ENCODE measurements at places on chromosomes 5 and 9. TPM values are rescaled to one million over a fixed set of nuclear protein-coding genes. Genes with fewer than 3 reads are reported as not detected.
A peak's percentile ranks its signal among the peaks of the same experiment; 100 is the strongest.

The SLC6A7 gene
- not detected for total RNA-seq

The OLFM1 gene
- 10.8 TPM for total RNA-seq

The ZNF169 gene
- total RNA-seq: 8.4 TPM

The RXFP3 gene
- total RNA-seq: not detected

The GDF9 gene
- total RNA-seq: not detected

The GPR151 gene
- total RNA-seq: not detected

The GABRP gene
- total RNA-seq: 1.2 TPM

DNA sequence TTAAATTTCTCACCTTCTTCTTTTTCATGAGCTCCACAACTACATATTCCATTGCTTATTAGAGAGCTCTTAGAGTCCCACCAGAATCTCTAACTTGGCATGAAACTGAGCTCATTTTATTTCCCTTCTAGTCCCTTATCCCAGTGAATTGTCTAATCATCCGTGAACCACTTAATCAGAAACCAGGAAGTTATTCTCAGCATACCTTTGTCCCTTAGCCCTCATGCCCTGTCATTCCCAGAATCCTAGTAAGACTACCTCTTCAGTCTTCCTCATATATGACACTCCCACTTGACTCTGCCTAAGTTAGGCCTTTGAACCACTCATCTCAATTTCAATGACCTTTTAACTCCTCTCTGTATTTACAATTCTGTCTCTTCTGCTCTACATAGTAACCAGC, 93.0 kb upstream of the PAPPA start:
- H3K27ac ChIP-seq: no peak overlapping the region
- no peaks in the 10 kb centered on the region for H3K4me1 ChIP-seq
- no peaks in the 10 kb centered on the region for H3K27me3 ChIP-seq
- H3K36me3 ChIP-seq: no peaks in the 10 kb centered on the region

GRCh38 chr5:1190837-1191239, 10.6 kb upstream of the SLC6A19 start:
- no peak overlapping the region for H3K4me3 ChIP-seq
- DNase-seq: no peak
- H3K27ac ChIP-seq: no peak overlapping the region
- H3K36me3 ChIP-seq: no peaks in the 10 kb centered on the region
- no peaks in the 10 kb centered on the region for H3K4me1 ChIP-seq
- no peaks in the 10 kb centered on the region for H3K27me3 ChIP-seq

DNA sequence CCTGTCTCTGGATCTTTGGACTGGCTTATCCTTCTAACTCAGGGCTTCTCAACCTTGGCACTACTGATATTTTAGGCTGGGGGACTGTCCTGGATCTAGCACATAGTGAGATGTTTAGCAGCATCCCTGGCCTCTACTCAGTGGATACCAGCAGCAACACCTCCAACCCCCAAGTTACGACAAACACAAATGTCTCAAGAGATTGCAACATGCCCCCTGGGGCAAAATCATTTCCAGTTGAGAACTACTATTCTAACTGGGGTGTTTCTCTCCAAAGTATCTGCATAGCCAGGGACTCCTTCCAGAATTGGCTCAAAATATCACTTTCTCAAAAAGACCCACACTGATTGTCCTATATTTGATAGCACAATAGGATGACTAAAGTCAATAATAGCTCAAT, 7.2 kb upstream of the TLR4 start:
- H3K4me1 ChIP-seq: no peaks in the 10 kb centered on the region
- no peak for DNase-seq
- no peak overlapping the region for H3K27ac ChIP-seq
- no peaks in the 10 kb centered on the region for H3K36me3 ChIP-seq
- no peaks in the 10 kb centered on the region for H3K27me3 ChIP-seq
- no peak overlapping the region for H3K4me3 ChIP-seq

- H3K4me3 ChIP-seq: no peak overlapping the region
- H3K27me3 ChIP-seq: no peaks in the 10 kb centered on the region
- H3K4me1 ChIP-seq: no peaks in the 10 kb centered on the region
Measured at GRCh38 chr5:143843461-143843860, 31.5 kb downstream of the HMHB1 start.

DNA sequence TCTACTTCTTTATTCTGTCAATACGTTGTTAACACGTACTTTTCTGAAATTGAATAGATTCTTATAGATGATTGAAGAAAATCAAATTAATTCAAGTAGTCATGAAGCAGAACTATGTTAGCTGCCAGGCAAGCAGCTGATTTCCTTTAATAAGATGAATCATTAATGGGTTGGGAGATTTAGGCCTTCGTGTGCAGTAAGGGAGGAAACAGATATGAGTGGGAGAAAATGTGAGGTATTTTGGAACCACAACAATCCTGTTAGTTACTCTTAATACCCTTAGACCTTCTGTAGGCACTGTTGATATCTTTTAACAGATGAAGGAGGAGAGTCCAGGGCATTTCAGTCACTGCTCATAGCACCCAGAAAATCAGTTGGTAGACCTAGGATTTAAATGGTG, 121.0 kb downstream of the AOPEP start:
- H3K36me3 ChIP-seq: no peaks in the 10 kb centered on the region
- H3K4me1 ChIP-seq: no peaks in the 10 kb centered on the region
- no peaks in the 10 kb centered on the region for H3K27me3 ChIP-seq
- no peak overlapping the region for H3K4me3 ChIP-seq
- DNase-seq: no peak
- H3K27ac ChIP-seq: peak overlapping the region; percentile 61

GRCh38 chr9:36858805-36859375, 175.2 kb downstream of the PAX5 start:
- H3K27me3 ChIP-seq: no peaks in the 10 kb centered on the region
- H3K36me3 ChIP-seq: no peaks in the 10 kb centered on the region
- no peak overlapping the region for H3K27ac ChIP-seq
- no peak overlapping the region for H3K4me3 ChIP-seq

DNA sequence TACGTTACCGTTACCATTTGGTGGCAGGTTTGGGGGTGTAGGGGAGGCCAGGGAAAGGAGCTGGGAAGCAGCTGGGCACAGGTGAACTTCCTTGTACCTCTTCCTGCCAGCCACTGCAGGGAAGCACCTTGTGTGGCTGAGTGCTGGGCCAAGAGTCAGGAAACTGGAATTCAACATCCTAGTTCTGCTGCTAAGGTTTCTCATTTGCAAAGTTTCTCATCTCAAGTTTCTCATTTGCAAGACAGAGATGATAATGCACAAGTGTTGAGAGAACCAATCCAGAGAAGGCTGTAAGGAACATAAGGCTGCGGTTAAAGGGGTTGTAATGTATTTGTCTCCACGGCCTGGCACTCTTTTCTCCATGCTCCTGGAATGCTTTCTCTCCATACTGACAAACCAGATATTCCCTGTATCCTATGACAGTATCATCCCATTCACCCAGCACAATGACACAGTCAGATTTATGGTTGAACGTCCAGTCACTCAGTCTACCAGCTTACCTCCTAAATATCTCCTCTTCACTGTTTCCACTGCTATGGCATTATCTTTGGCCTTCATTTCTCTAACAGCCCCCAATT, 33.6 kb upstream of the LARP1 start:
- DNase-seq: no peak
- H3K27ac ChIP-seq: no peak overlapping the region
- H3K4me1 ChIP-seq: no peaks in the 10 kb centered on the region
- H3K36me3 ChIP-seq: no peaks in the 10 kb centered on the region

DNA sequence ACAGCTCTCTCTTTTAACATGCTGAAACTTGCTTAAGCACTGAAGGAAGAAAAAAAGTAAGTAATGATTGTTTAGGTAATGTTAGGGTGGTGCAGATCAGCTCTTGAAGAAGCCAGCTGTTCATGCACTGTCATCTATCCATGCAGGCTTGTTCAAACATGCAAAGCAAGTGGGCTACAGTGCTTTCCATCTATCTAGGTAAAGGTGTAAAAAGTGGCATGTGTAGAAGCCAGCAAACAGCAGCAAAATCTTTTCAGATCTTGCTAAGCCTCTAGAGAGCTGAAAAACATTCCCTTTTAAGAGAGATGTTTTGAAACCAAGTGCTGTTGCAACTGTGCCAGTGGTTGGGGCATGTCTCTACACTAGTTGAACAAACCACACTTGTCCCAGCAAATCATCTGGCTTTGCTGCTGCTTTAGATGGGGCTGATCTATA, 214.4 kb downstream of the EFNA5 start:
- no peaks in the 10 kb centered on the region for H3K27me3 ChIP-seq
- no peak overlapping the region for H3K27ac ChIP-seq
- no peak for DNase-seq
- H3K4me1 ChIP-seq: no peaks in the 10 kb centered on the region

DNA sequence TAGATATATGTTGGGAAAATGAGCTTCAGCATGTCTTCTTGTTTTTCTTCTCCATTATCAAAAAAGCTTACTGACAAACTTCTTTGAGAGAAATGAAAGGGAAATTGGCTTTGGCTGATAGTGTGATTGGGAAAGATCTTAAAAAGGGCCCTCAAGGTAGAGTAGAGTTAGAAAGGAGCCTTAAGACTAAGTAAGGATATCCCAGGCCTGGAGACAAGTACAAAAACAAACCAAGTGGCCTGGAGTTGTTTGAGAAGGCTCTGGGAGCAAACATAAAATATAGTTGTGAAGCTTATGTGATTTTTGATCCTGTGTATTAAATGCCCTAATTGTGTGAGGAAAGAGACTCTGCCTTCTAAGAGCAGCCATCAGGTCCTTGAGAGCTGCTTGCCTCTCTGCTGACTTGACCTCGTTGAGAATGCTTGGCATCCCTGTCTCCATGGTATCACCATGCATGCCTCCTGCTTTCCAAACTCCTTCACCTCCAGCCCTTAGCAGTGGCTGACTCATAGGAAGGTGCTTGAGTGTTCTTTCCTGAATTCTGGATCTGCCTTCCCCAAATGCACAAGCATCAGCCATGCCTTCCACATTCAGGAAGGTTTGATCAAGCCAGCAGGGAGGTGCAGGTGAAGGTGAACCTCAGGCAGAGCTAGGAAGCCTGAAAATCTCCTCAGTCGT, 78.9 kb downstream of the SMARCA2 start:
- H3K27me3 ChIP-seq: no peaks in the 10 kb centered on the region
- no peaks in the 10 kb centered on the region for H3K4me1 ChIP-seq
- H3K27ac ChIP-seq: no peak overlapping the region
- DNase-seq: no peak
- H3K36me3 ChIP-seq: no peaks in the 10 kb centered on the region
- no peak overlapping the region for H3K4me3 ChIP-seq

GRCh38 chr9:130437011-130437789, 7.6 kb upstream of the ASS1 start:
- H3K4me1 ChIP-seq: no peaks in the 10 kb centered on the region
- DNase-seq: no peak
- H3K27me3 ChIP-seq: no peaks in the 10 kb centered on the region
- H3K36me3 ChIP-seq: no peaks in the 10 kb centered on the region
- H3K27ac ChIP-seq: no peak overlapping the region
- no peak overlapping the region for H3K4me3 ChIP-seq

DNA sequence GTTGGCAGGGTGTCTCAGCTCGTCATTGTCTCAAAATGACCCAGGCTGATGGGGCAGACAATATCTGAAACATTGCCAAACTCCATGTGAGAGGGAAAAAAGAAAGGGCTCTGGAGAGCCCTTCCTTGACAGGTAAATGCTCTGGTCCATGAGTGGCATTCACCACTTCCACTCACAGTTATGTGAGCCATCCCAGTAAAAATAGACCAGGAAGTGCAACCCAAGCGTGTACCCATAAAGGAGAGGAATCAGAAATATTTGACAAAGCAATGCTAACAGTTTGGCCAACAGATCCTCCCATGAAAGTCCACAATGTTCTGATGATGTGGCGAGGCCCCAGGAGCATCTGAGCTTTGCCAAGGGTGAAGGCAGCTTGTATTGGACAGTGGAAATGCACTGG, 49.4 kb downstream of the ASTN2 start:
- no peaks in the 10 kb centered on the region for H3K36me3 ChIP-seq
- no peaks in the 10 kb centered on the region for H3K4me1 ChIP-seq
- no peak for DNase-seq
- no peak overlapping the region for H3K27ac ChIP-seq

DNA sequence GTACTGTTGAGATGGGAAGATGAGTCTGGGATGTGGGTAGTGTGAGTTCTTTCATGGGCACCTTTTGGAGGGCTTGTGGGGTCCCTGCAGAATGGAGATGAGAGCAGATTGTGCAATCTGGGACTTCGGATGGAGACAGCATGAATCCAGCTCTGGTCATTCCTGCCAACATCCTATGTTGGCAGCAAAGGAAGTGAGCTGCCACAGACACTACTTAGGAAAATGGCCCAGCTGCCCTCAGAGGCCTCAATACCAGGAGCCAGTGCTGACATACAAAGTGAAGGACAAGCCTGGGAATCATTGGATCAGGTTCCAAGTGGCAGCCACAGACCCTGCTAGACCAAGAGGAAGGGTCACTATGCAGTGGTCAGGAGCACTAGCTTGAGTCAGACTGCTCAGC, 402.8 kb downstream of the CDK5RAP2 start:
- no peak overlapping the region for H3K4me3 ChIP-seq
- H3K27ac ChIP-seq: no peak overlapping the region
- H3K27me3 ChIP-seq: no peaks in the 10 kb centered on the region

- no peak overlapping the region for H3K27ac ChIP-seq
- H3K36me3 ChIP-seq: no peaks in the 10 kb centered on the region
- no peak overlapping the region for H3K4me3 ChIP-seq
- no peak for DNase-seq
- no peaks in the 10 kb centered on the region for H3K4me1 ChIP-seq
Measured at GRCh38 chr5:29304545-29304944, 1888.9 kb upstream of the CDH6 start.

DNA sequence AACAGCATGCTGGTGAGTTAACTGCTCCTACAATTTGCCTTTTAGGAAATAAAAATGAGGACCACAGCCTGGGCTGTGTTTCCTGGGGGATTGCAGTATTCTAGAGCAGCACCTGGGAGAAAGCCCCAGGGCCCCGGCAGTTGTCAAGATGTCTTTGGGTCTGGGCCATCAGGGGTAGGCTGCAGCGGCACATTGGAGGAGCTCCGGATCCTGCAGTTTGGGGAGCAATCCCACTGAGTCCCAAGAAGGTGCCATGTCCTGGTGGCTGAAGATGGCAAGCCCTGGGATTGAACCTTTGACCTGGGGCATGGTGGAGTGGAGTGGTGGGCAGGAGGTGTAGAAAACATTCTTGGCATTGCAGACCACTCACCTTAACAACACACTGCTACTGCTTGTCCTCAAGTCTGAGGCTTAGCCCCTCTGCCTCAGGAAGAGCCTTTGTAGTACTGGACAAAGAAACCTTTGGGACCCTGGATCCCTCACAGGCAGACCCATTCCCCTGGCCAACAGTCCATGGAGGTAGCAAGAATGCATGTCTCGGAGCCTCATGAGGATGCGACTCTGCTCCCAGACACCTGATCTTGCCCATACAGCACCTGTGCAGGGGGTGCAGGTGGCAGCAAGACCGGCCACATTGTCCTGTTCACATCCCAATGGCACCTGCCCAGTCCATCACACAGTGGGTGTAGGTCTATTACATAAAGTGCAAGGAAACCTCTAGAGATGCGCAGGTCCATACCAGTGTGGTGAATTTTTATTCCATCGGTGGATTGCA, 159.1 kb upstream of the IRX2 start:
- H3K36me3 ChIP-seq: no peaks in the 10 kb centered on the region
- no peak for DNase-seq
- no peaks in the 10 kb centered on the region for H3K27me3 ChIP-seq
- no peak overlapping the region for H3K27ac ChIP-seq
- no peak overlapping the region for H3K4me3 ChIP-seq

- H3K27me3 ChIP-seq: no peaks in the 10 kb centered on the region
- DNase-seq: no peak
- no peak overlapping the region for H3K4me3 ChIP-seq
- no peaks in the 10 kb centered on the region for H3K36me3 ChIP-seq
Measured at GRCh38 chr5:68446487-68446894, 230.9 kb downstream of the PIK3R1 start.

All from uterus (tissue), 4 donors.